Body of pancreas (tissue), 4 donors: ENCODE measurements at places on chromosomes 2 and 18. TPM values are rescaled to one million over a fixed set of nuclear protein-coding genes. Genes with fewer than 3 reads are reported as not detected.

- H3K27me3 ChIP-seq = no peaks in the 10 kb centered on the region
- peak overlapping the region; percentile 85 for H3K27ac ChIP-seq
- no peaks in the 10 kb centered on the region for H3K36me3 ChIP-seq
- H3K4me1 ChIP-seq = peaks cover 33% of the 10 kb centered on the region
- DNase-seq = no peak
- no peak overlapping the region for H3K4me3 ChIP-seq
Measured at GRCh38 chr2:39608263-39608575, 57.5 kb upstream of the TMEM178A start.

DNA sequence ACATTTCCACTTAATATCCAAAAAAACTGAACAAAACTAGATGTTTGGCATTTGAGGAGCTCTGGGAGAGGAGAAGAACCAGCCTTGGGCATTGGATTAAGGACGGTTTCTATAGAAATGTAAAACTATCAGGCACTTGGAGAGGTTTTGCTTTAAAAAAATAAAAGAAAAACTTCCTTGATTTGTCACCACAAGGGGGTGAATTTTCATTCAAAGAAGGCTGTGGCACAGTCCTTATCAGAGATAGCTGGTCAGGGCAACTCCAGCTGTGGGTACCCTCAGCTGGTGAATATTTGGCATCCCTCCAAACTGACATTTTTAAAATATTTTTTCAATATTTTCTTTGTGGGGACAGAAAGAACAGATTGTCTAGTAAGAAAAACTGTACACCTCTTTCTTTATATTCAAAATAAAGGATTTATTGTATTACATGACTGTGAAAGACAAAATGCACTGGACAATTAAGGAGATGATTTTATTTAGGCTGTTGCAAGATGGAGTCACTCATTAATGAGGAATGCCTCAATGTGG, 46.1 kb upstream of the TBC1D8 start:
- DNase-seq = no peak
- H3K4me1 ChIP-seq = no peaks in the 10 kb centered on the region
- H3K36me3 ChIP-seq = no peaks in the 10 kb centered on the region
- H3K4me3 ChIP-seq = no peak overlapping the region
- H3K27me3 ChIP-seq = no peaks in the 10 kb centered on the region
- H3K27ac ChIP-seq = no peak overlapping the region

DNA sequence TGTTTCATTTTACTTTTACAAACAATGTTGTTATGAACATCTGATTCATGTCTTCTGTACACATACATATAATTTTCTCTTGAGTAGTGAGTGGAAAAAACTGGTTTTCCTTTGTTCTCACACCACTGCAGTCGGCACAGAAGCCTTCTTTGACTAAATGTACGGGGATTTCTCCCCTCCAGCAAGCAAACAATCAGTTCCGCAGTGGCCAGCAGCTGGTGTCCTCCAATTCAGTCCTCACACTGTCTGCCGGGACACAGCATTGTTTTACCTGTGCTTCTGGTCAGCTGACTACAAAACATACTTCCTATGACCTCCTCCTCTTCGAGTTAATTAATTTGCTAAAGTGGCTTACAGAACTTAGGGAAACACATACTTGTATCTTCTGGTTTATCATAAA, 202.8 kb downstream of the WDR7 start:
- no peak overlapping the region for H3K27ac ChIP-seq
- no peak overlapping the region for H3K4me3 ChIP-seq
- no peaks in the 10 kb centered on the region for H3K4me1 ChIP-seq
- H3K36me3 ChIP-seq = no peaks in the 10 kb centered on the region
- no peaks in the 10 kb centered on the region for H3K27me3 ChIP-seq

DNA sequence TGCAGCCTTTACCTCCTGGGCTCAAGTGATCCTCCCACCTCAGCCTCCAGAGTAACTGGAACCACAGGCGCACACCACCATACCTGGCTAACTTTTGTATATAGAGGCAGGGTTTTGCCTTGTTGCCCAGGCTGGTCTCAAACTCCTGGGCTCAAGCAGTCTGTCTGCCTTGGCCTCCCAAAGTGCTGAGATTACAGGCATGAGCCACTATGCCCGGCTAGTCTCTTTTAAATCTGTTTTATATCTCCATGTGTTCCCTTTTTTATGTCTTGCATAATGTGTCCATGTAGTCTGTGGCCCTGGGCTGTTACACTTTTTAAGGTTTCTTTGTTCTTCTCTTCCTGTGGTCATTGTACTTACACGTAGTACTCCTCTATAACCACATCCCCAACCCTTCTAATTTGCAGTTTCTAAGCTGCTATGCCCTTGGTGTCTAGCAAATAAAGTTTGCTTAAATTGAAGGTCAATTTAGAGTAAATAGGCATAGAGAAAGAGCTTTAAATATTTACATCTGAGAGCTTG, 168.2 kb downstream of the MCFD2 start:
- no peak overlapping the region for H3K4me3 ChIP-seq
- H3K27ac ChIP-seq = peak overlapping the region; percentile 32
- no peaks in the 10 kb centered on the region for H3K36me3 ChIP-seq

DNA sequence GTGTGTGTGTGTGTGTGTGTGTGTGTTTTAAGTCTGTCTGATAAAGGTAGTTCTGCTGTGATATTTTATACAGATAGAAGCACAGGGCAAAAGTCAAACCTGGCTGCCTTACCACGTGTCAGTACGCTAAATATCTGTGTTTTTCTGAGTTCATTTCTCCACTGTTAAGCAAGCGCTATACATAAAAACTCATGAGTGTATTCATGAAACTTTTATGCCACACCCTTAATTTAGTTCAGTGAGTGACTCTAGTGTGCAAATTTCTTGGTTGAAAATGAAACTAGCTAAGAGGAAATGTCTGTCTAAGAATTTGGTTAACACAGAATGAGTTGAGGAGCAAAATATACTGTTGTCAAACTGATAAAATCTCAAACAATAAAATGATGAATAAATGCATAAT, 11.2 kb downstream of the CASP10 start:
- H3K27me3 ChIP-seq = no peaks in the 10 kb centered on the region
- no peak overlapping the region for H3K27ac ChIP-seq
- no peaks in the 10 kb centered on the region for H3K36me3 ChIP-seq
- no peak for DNase-seq
- no peak overlapping the region for H3K4me3 ChIP-seq
- no peaks in the 10 kb centered on the region for H3K4me1 ChIP-seq

DNA sequence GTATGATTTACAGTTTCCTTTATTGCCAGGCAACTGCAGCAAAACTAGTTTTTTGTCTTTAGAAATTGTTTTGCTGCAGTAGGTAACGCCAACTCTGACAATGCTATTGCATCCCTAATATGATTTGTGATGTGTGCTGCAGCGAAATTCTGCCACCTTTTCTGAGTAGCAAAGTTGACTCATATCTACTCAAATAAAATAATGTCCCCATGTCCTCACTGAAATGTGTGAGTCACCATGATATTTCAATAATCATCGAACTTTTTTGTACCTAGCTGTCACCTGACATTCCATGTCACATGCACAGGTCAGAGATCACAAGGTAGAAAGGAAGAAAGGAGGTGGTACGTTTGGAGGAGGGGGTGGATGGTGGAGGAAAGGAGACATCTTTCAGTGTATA, 205.0 kb downstream of the RAD51AP2 start:
- no peaks in the 10 kb centered on the region for H3K36me3 ChIP-seq
- DNase-seq = no peak

EGR4 gene
- total RNA-seq = not detected

CFAP65 gene
- total RNA-seq = not detected

CROCC2 gene
- under 0.01 TPM for total RNA-seq
